Fibroblast of the aortic adventitia (primary cell): ENCODE measurements at places on chromosomes 12 and 14.

DNA sequence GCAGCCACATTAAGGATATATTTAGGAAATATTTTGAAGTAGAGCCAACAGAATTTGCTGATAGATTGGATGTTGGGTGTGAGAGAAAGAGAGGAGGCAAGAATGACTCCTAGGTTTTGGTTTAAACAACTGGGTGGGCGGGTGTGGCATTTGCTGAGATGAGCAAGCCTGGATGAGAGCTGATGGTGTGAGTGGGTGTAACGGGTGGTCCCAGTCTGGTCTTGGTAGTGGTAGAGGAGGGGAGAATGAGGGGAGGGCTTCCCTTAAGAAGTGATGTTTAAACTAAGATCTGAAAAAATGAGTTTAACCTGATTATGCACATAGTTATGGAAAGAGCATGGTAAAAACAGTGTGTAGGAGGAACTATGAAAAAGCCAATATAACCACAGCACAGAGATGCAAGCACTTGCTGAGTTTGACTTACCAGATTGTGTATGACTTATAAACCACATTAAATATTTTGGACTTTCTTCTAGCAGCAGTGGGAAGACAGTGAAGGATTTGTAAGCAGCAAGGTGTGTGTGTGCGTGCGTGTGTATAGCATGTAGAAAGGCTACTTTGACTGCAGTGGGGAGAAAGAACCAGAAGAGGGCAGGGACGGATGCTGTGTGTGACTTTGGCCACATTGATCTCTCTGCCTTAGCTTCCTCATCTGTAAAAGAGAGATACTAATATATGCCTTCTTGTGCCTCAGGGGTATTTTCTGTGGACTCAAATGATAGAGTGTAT is 139.7 kb downstream of the PRIMA1 start:
- DNase-seq: peak; percentile 1

- peak; percentile 32 for DNase-seq
These were observed 46.3 kb upstream of the FBXO21 start for GRCh38 chr12:117236456-117237001.

DNA sequence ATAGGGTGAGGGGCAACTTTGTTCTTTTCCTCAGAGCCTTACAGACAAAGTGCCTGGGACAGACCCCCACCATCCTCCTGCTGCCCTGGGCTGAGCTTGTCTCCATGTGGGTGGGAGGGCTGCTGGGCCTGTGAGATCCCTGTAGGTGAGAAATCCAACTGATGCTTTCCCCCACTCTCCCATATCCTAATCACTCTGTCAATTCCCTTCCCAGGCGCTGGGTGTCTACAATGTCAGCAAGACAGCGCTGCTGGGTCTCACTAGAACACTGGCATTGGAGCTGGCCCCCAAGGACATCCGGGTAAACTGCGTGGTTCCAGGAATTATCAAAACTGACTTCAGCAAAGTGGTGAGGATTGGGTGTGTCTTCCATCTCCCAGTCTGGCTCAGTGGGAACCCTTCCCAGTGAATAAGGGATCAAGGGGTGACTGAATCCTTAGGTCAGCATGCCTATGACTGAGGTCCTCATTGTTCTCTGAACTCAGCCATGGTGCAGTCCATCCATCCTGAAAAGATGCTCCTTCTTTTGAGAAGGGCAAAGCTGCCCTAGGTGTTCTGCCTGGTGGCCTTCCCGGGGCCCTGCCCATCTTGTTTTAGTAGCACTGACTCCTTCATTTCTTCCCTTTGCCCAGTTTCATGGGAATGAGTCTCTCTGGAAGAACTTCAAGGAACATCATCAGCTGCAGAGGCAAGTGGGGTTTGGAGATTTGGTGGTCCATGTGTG is 8.2 kb downstream of the DHRS2 start:
- DNase-seq: no peak

- DNase-seq: no peak
These were observed 10.8 kb upstream of the AQP2 start for GRCh38 chr12:49939707-49940106.

DNA sequence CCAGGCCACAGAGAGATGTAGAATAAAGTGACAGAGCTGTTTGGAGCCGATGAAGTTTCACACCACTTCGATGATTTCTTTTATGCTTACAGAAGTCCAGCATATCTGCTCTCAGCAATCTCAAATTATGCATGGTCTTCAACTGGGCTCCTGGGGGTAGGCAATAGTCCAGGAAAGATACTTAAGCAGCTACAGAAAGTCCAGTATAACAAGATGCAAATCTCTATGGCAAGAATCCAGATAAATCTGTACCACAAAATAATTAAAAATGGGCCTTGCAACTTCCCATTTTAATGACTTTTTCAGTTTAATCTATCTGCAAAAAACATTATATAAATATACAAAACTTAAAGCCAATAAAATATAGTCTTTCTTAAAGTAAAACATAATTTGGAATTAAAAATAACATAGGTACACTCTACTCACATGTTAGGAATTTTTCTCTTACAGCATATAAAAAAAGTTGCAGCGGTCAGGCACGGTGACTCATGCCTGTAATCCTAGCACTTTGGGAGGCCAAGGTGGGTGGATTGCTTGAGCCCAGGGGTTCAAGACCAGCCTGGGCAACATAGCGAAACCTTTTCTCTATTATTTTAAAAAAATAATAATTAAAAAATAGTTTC is 20.5 kb upstream of the RAD51AP1 start:
- peak; percentile 66 for DNase-seq

- no peak for DNase-seq
These were observed 21.6 kb downstream of the C12orf75 start for GRCh38 chr12:105352052-105352451.

DNA sequence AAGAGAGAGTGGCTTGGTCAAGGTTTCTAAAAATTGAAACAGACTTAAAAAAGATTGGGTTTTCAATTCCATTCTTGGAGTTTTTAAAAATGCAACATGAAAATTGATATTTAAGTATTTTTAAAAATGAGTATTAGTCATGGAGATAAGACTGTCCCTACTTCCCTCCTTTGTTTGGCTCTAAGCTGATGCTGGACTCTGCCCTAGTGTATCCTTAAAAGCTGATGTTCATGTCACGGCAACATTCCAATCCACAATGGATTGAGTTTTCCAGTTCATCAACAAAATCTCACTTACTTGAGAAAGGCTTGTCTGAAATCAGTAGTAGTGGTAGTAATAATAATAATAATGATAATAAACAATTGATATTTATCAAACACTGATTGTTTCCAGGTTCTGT is 119.0 kb upstream of the SLC38A2 start:
- peak; percentile 91 for DNase-seq
